ENCODE measurements at places on chromosomes 7 and 10.

GRCh38 chr7:133775201-133775600, 351.9 kb upstream of the LRGUK start:
- DNase-seq = no peak

- no peak for DNase-seq
Measured at GRCh38 chr10:101974091-101974971, 81.6 kb downstream of the ARMH3 start.

GRCh38 chr7:45073786-45074527, 14.8 kb downstream of the NACAD start:
- DNase-seq = no peak

DNA sequence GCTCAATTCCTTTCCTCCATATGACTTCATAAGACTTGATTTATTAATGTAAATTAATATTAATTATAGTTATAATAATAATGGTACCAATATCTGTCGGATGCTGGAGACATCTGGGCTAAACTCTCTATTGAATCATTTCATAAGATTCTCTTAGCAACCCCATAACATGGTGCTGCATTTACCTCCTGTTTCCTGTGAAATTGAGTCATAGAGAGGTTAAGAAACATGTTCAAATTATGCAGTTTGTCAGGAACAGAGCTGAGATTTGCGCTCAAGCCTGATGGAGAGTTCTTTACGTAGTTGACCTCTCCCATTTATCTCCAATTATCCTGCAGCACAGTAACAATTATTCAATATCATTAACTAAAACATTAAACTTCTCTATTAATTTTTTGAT, 621.8 kb upstream of the FZD8 start:
- DNase-seq = no peak

DNA sequence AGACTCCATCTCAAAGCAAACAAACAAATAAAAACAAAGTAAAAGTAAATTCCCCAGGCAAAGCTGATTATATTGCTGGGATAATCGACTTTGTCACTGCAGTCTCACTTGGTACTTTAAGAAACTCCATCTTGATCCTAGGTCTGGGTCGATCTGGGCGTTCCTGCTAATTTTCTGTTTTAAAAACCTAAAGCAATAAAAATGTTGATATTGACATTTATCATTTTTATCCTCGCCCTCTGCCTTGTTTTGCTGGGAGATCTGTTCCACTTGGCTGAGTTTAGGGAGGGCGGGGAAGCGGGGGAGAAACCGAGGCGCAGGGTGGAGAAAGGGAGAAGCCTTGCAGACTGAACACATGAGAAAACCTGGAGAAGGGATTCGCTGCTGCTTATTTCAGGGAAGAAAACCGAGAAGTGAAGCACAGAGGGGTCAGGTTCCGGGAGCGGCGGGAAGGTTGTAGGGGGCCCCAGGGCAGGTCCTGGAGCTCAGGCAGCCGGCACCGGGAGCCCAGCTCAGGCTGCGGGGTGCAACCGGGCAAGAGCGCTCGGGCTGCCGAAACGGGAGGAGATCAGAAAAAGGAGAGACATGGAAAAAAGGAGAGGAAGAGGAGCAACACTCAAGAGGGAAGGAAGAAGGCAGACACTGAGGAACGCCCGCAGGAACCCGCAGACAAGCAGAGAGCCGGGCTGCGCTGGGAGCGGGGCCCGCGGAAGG, 27.3 kb upstream of the KMT2C start:
- DNase-seq = no peak

- DNase-seq = no peak
Measured at GRCh38 chr7:7745966-7746365, 27.6 kb upstream of the RPA3 start.

Measured in central memory CD4-positive, alpha-beta T cell (primary cell).